ENCODE measurements at places on chromosomes 2 and 18.

GRCh38 chr2:95277246-95277906, 3.1 kb downstream of the PROM2 start:
- no peak for DNase-seq

- no peak for DNase-seq
Observed at GRCh38 chr18:48889115-48889941, 61.4 kb downstream of the SMAD7 start.

- DNase-seq, result no peak
Observed at GRCh38 chr2:79512442-79513401, at the start of gene CTNNA2. Gene CTNNA2 (plus strand): TSS chr2:79513051.

DNA sequence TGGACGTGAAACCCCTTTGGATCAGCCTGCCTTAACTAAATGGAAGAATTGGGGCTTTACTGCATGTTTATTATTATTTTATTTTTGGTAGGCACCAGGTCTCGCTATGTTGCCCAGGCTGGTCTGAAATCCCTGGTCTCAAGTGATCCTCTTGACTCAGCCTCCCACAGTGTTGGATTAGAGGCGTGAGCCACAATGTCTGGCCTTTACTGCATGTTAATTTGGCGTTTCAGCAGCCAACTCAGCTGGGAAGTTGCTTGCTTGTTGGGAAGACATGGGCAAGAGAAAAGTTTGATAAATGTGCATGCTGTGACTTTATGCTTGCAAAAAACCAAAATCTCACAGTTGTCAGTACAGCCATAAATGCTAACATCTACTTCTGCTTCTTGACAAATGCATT, 105.1 kb downstream of the FMNL2 start:
- no peak for DNase-seq

GRCh38 chr2:197378494-197379307, 56.1 kb downstream of the SF3B1 start:
- DNase-seq, result no peak

Measured in thoracic aorta (tissue), 2 donors.